ENCODE measurements at places on chromosomes 16 and 17.

DNA sequence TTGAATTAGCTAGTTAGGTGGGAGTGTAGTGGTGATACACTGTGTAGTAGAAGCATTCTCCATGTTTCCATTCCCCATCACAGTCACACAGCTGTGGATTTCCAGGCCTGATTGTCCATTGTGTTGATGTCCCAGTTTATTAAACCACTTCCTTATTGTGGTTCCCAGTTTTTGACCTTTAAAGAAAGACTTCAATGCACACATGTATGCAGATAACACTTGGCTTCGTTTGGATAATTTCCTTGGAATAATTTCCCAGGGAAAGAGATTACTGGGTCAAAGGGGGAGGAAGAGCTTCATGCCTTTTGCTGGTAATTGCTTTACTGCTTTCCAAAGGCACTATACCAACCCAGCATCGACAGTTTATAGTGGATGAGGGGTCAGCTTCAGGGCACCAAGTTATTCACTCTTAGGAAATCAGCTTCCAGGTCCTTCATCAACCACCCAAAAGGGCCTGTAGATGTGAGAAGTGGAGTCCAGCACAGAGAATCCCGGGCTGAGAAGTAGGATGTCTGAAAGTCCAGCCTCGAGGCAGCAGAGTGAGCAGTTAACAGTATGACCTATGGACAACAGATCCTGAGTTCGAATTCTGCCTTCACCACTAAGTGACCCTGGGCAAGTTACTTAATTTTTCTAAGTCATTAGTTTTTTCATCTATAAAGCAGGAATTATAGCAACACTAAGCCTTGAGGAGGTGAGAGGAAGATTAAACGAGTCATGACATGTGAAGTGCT is 31.3 kb upstream of the TNS4 start:
- DNase-seq = no peak

DNA sequence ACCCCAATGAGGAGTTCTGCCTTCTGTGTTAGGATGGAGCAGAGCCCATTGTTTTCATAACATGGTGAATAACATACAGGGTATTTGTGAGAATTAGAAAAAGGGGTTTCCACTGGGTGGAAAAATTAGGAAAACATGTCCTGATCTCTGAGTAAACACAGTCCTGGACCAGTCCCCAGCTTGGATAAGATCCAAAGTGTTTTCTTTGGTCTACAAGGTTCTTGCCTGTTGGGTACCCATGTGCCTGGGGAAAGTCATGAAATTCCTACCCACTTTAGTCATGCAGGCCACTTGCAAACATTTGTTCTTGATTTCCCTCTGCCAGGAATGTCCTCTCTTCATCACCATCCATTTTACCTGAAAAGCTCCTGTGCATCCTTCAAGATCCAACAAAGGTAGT is 164.8 kb upstream of the DYNLRB2 start:
- DNase-seq = no peak

DNA sequence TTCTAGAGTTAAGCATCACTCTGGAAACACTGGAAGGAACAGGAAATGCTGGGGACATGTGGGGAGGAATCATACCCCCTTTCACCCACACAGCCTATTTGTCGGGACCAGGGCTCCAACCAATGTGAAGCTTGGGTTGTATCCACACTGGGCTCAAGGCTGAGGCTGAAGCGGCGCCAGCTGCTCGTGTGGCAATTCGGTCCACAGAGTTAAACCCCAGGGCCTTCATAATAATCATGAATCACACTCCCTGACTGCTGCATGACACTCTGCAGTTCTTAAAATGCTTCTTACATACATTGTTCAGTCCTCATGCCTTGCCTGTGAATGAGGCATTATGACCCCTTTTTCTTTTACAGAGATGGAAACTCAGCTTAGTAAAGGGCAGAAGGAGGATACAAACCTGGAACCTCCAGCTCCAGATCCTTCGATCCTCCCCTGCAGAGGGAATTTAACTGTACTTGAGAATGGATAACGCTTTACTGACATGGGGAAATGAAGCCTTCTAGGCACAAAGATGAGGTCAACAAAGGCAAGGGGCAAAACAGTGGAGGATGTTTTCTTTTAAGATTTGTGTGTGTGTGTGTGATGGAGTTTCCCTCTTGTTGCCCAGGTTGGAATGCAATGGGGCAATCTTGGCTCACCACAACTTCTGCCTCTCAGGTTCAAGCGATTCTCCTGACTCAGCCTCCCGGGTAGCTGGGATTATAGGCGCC is 72.7 kb downstream of the SOX9 start:
- no peak for DNase-seq

GRCh38 chr17:68301438-68301959 is 10.2 kb downstream of the ARSG start:
- no peak for DNase-seq

- DNase-seq = no peak
Observed at GRCh38 chr16:53876811-53877210, 172.9 kb downstream of the FTO start.

GRCh38 chr17:43151880-43152456 is 19.0 kb upstream of the NBR1 start:
- no peak for DNase-seq

DNA sequence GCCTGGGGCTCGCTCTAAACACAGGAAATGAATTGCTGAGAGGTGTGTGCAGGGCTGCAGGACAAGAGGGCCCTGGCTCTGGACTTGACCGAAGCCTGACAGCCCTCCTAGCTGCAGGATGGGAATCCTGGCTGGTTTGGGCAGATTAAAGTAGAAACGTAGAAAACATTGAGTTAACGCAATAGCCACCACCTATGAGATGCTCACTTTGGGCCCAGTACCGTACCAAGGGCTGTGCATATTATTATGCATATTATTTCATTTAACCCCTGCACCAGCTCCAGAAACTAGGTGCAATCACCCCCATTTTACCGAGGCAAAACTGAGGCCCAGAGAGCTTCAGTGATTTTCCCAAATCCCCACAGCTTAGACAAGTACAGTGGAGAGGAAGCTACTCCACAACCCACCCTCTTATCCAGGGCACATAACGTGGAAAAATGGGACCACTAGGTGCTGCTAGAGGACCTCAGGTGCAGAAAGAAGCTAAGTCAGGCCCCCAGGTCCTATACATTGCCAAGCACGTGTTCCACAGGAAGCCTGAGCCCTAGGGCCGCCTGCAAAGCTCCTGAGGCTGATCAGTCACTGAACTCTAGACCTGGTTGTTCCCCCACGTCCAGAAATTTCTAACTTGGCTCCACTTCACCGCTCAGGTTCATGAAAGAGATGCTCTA is 79.2 kb downstream of the MYH11 start:
- no peak for DNase-seq

DNA sequence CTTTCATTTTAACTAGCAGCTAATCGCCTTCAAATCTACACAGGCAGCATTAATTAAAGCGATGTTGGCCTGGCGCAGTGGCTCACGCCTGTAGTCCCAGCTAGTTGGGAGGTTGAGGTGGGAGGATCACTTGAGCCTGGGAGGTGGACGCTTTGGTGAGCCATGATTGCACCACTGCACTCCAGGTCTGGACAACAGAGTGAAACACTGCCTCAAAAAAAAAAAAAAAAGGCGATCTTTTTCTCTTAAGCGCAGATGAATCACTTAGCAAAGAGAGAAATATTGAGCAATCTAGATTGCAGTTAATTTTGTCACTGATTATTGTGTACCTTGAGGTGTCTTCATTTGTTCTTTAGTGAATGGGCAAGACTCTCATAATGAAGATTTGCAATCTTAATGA is 12.4 kb downstream of the SNTB2 start:
- no peak for DNase-seq
